Activated CD8-positive, alpha-beta memory T cell treated with anti-CD3 and anti-CD28 coated beads for 1 hour (primary cell): ENCODE measurements at places on chromosomes 1 and 21.

- DNase-seq: no peak
These were observed 100.4 kb downstream of the GALNT2 start for GRCh38 chr1:230167419-230167852.

- no peak for DNase-seq
These were observed 50.1 kb downstream of the NENF start for GRCh38 chr1:212482637-212483441.

- no peak for DNase-seq
These were observed 102.6 kb downstream of the GPATCH2 start for GRCh38 chr1:217528271-217528670.

GRCh38 chr21:40422896-40423635 lies 423.9 kb downstream of the DSCAM start:
- DNase-seq: no peak

DNA sequence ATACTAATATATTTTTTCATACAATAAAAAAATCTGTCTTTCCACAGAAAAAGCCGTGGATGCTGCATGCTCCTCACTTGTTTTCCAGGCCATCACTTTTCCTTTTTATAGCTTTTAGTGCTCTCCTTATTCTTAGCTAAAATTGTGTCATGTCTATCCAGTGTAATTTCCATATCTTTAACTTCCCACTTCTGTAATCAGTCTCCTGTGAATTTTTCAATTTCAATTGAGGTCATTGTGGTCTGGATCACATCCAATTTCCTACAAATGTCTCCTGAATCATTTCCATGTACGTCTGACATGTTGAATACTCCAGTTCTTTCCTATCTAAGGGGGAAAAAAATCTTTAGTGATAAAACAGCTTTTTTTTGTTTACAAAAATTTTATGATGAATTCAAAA lies 838.2 kb upstream of the B3GALT2 start:
- no peak for DNase-seq

DNA sequence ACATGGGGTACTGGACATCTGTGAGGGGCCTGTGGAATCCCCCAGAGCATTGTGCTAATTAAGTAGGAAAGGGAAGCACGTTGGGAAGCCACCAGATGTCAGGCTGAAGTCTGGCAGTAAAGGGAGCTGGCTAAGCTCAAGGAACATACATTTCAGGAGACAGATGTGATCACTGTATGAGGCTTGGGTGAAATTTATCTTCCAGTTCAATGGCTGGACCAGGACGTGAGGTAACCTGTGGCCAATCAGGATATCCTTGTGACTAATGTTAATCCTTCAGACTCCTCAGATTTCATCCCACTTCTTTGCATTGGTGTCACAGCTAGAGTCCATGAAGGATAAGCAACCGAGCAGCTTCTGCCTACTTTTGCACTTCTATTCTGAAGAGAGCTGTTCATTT lies 110.2 kb upstream of the APP start:
- DNase-seq: no peak

- DNase-seq: no peak
These were observed 626.9 kb upstream of the ADGRL4 start for GRCh38 chr1:79633456-79633855.

- no peak for DNase-seq
These were observed 13.6 kb downstream of the WDR4 start for GRCh38 chr21:42865776-42866160.

- DNase-seq: no peak
These were observed 47.6 kb upstream of the GJA5 start for GRCh38 chr1:147808025-147808424.

DNA sequence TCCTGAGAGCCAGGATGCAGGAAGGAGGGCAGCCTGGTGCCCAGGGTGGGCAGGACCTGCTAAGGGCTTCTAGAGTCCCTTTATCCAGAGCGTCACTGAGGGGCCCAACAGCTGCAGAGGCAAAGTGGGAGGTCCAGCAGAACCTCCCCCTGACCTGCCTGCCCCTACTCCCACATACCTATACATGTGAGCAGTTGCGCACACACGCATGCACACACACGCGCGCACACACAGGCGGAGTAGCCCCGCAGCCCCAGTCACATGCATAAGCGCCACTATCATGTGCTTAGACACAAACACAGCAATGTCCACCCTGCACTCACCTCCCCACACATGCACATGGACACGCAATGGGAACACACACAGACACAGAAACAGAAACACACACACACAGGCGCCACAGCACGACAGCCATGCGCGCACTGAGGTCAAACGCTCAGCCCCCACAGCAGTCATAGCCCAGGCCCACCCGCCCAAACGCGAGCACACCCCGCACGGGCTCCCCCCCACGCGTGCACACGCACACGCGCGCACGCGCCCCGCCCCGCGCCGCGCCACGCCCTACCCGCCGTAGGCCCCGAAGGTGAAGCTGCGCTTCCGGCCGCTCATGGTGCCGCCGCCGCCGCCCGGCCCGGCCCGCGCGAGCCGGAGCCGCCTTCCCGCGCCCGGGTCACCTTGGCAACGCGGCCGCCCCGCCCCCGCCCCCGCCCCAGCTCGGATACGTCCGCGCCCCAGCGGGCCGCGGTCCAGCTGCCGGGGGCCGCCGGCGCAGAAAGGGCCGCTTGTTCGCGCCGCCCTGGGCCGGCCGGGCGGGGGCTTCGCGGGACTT lies 17.7 kb downstream of the RAP1GAP start:
- no peak for DNase-seq

DNA sequence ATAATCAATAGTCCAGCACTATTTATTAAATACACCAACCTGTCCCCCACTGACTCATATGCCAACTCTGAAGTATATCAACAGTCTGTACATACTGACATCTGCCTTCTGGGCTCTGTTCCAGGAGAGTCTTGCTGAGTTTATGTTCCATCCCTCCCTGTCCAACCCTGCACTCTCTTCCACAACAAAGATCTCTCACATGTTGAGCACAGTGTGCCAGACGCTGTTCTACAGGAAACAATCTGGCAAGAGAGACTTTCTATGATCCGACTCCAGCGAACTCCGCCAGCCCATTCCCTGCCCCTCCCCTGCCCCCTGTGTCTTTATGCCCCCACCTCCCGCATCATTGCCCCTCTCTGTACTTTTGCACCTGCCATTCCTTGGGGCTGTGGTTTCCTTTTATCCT lies 3.4 kb downstream of the LACTBL1 start:
- no peak for DNase-seq

DNA sequence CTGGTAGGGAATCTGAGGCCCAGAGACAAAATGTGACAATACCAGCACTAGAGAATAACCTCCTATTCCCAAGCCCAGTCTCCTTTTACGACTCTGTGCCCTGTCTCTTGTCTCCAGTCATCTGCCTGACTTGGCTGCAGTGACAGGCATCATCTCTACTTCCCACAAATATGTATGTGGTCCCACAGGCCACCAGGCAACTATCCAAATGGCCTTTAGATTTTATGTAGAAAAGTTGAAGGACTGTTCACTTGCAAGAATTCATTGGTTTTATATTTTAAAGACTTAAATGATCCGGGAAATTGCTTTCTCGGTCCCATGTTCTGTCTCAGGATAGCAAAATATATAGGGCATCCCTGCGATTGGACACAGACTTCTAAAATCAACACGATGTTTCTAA lies 11.6 kb downstream of the KRTAP24-1 start:
- no peak for DNase-seq

- no peak for DNase-seq
These were observed 594.7 kb downstream of the ADGRL2 start for GRCh38 chr1:82395440-82395839.

DNA sequence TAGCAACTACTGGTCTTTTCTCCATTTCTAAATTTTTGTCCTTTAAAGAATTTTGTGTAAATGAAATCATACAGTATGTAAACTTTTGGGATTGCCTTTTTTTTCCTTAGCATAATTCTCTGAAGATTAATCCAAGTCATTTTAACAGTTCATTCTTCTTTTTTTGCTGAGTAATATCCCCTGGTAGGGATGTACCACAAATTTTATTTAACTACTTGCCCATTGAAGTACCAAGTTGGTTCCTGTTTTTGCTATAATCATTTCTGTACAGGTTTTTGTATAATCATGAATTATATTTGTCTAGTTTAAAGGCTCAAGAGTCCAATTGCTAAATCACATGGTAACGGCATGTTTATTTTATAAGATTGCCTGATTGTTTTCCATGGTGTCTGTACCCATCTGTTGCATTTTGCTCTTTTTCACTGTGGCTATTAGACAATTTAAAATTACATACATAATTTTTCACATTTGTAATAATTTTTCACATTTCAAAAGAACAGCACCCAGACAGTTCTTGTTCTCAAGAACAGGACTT lies 891.1 kb downstream of the USP25 start:
- no peak for DNase-seq

DNA sequence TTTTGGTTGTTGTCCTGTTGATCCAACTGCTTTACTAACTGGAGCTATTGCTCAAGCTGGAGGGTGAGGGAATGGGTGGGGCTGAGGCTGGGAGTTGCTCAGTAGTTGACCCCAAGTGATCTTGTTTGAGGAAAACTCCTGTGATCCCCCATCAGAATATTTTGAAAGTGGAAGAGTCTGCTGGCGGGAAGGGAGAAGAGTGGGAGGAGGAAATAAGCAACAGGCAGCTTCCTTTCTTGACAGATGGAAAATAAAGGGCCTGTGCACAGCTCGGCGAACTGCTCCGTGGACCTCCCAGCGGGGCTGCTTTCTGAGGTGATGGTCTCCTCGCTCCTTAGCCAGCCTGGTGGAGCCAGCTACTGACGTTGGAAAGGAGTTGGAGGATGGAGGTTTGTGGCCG lies 199.1 kb upstream of the LMO4 start:
- DNase-seq: no peak

- no peak for DNase-seq
These were observed 2.8 kb upstream of the GPR153 start for GRCh38 chr1:6263716-6264115.

- no peak for DNase-seq
These were observed 12.7 kb downstream of the TNNT2 start for GRCh38 chr1:201364808-201365105.

DNA sequence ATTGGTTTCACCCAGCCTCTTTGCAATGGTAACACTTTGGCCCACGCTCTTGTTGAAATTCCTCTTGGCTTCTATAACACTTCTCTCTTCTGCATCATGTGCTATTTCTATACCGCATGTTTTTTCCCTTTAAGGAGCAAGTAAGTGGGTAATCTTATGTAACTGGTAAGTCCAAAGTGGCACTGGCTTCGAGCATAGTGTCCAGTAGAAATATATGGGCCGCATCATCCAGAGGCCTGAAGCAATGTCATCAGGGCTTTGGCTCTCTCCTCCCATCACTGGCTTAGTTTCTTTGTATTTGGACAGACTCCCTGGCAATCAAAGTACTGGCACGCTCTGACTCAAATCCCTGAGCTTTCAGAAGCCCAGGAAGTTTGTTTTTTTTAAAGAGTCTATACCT lies 17.5 kb downstream of the CHML start:
- DNase-seq: no peak

DNA sequence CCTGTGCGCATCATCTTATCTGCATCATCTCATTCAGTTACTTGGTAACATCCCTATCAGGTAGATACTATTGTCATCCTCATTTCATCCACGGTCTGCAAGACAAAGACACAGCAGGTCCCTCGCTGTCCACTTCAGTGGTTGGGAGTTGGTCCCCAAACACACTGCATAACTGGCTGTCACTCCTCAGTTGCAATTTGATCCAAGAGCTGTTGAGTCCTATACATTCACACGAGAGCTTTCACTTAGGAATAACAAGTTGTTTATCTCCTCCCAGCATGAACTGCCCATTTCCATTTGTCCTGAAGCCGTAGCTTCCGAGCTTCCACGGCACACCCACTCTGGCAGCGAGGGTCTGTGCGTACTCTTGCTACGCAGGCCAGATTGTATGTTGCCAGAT lies 472.0 kb downstream of the CAMTA1 start:
- DNase-seq: no peak

DNA sequence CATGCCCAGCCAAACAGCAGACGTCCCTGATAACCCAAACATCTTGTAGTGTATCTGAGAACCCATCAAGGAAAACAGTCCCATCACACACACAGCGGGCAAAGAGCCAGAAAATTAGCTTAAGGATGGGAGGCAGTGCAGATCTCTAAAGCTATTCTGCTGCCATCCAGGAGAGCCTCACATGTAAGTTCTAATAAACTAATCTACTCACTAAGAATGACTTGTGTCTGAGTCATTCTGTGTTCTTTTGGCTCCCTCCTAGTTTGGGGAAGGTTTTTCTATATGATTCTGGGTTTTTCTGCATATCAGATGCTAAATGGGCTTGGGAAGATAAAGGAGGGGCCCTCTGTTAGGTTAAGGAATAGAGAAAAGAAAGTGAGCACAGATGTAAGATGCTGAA lies 162.8 kb downstream of the HUNK start:
- no peak for DNase-seq

DNA sequence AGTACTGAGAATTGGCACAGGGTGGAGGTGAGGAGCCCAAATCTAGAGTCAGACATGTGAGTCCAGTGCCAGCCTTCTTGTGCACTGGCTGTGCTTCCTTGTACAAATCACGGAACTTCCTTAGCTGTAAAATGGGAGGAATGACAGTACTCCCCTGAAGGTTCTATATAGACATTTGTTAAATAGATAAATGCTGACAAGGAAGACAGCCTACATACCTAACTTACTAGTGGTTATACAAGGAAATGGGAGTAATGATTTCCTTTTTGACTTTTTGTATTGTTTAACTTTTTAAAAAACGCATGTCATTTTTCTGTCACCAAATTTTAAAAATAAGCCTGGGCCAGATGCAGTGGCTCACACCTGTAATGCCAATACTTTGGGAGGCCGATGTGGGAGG lies 50.2 kb downstream of the WARS2 start:
- DNase-seq: no peak

DNA sequence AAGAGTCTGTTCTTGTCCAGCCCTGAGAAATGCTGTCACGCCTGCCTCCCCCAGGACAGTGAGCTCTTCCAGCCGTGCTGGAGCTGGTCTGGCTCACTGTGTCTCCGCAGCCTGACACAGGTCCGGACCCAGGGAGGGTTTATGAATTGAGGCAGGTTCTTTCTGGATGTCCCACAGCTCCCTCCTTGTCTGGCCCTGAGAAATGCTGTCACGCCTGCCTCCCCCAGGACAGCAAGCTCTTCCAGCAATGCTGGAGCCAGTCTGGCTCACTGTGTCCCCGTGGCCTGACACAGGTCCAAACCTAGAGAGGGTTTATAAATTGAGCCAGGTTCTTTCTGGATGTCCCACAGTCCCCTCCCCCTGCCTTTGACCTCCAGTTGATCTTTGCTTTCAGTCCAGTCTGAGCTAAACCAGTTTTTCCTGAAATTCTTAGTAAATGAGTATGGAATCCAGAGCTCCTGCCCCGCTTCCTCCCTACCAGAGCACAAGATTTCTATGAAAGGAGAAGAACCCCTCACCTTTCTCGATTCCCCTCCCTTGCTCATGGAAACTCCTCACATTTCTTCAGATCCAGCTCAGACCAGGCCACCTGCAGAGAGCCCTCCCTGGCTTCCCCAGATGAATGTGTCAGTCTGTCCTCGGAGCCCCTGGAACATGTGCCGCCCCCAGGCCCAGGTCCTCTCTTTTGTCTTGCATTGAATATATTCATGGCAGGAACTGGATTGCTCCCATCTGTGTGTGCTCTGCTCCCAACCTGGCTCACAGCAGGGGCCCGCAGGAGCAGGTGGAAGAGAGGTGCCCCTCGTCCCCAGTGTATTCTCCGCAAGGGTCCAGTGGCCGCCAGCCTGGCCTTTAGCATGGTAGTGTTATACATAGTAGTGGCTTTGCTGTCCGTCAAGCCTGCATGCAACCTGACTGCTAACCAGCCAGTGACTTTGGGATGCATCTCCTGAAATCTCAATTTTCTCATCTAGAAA lies 116.3 kb downstream of the EPHB2 start:
- no peak for DNase-seq
